ENCODE measurements at places on chromosomes 2 and 18.

GRCh38 chr2:106572541-106573450 lies 85.6 kb downstream of the CD8B2 start:
- no peak for DNase-seq

GRCh38 chr2:192208848-192209247 lies 14.1 kb upstream of the TMEFF2 start:
- no peak for DNase-seq

- DNase-seq, result no peak
Measured at GRCh38 chr2:72669121-72669520, 156.7 kb downstream of the EXOC6B start.

- DNase-seq, result no peak
Measured at GRCh38 chr2:134675314-134675713, 43.5 kb downstream of the TMEM163 start.

GRCh38 chr2:86036669-86037138 lies 69.0 kb downstream of the POLR1A start:
- DNase-seq, result no peak

DNA sequence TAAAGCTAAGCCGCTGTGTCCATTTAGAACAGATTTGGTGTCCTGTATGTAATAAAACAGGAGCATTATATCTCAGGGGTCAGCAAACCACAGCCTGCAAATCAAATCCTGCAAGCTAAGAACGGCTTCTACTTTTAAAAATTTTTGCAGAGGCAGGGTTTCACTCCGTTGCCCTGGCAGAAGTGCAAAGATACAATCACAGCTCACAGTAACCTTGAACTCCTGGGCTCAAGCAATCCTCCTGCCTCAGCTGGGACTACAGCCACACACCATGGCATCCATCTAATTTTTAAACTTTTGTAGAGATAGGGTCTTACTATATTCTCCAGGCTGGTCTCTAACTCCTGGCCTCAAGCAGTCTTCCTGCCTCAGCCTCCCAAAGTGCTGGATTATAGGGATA lies 28.6 kb upstream of the NPC1 start:
- no peak for DNase-seq

- no peak for DNase-seq
Measured at GRCh38 chr2:98532756-98533155, 75.6 kb downstream of the COA5 start.

DNA sequence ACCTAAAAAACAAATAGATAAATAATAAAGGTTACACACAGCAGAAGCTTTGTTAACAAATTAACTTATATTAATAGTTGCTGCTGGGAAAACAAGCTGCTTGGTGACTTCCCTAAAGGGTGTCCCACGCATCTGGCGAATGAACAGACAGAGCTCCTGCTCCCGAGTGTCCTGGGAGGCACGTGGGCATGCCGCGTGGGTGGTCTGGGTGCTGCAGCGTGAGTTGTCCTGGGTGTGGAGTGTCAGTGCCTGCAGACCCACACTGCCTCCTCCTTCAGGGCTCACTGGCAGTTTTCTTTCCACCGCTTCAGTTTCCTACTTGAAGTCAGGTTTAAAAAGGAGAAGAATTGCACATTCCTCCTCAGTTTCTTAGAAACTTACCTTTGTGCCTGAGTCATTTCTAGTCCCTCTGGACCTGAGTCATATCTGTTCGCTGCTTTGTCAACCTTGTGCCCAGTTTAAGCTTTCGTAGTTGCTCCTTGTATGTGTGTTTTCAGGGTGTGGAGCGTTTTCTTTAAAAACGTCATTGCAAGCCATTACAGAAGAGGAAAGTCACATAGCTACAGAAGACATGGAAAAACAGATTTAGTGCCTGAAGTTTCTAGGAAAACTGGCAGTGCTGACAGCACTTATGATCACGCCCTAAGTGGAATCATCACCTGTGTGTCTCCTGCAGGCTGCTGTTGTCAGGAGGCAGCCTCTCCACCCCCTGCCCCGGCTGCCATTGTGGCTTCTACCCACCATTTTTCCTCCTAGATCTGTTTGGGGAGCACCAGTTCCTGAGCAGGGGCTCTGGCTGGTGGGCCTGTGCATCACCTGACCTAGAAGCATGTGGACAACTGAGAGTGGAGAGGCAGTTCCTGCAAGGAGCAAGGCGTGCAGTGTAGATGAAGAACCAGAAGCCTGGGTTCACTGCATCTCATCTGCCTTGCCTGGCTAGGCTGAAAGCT lies 24.5 kb downstream of the IMPA2 start:
- no peak for DNase-seq

DNA sequence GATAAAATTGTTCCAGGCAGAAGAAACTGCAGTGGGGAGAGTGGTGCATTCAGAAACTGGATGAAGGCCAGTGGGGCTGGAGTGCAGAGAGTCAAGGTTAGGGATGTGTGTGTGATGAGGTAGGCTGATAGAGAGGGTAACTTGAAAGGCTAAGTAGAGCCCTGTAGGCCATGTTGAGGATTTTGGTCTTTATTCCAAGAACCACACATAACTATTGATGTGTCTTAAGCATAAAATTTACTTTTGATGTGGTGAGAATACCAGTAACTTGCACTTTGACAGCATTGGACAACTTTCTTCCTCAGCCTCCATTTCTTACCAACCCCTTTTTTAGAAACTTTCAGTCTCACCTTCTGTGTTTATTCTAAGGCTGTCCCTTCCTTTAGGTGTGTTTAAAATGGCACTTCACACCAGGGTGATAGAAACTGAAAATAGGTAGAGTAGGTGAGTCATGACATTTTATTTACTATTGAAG lies 22.6 kb downstream of the MTX2 start:
- no peak for DNase-seq

DNA sequence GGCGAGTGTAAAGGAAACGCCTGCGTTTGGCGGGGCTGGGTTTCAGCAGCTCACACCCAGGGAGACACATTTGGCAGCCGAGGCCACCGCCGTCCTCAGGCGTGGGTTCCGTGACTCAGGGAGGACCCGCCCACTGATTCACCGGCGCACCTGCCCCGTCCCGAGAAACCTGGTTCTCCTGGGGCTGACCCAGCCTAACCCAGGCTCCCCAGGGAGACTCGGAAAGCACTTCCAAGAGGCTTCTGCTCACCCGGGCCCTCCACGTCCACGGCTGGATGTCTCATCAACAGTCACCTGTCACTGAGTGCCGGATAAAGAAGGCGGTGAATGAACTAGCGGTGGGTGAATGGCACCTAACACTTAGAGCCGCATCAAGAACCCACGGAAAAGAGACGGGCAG lies 126.4 kb upstream of the CTDP1 start:
- no peak for DNase-seq

DNA sequence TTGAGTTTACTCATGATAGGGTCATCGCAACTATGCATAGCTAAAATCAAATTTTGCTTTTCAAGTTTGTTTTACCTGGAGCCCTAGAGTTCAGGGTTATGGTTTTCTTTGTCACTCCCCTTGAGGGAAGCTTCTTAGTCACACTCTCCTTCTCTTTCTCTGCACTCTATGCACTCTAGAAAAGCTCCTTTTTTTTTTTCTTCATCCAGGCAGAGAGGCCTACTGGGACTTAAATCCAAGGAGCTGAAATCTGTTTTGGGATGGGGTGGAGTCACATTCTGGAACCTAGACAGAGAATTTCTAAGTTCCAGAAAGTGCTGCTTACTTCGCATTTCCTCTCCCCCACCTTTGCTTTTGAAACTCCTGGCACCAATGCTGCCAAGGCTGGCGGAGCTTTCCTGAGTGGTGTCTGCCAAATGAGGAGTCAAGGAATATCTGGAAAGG lies 19.1 kb upstream of the IL18R1 start:
- no peak for DNase-seq

- DNase-seq, result no peak
Measured at GRCh38 chr2:165544897-165545296, 75.4 kb downstream of the CSRNP3 start.

DNA sequence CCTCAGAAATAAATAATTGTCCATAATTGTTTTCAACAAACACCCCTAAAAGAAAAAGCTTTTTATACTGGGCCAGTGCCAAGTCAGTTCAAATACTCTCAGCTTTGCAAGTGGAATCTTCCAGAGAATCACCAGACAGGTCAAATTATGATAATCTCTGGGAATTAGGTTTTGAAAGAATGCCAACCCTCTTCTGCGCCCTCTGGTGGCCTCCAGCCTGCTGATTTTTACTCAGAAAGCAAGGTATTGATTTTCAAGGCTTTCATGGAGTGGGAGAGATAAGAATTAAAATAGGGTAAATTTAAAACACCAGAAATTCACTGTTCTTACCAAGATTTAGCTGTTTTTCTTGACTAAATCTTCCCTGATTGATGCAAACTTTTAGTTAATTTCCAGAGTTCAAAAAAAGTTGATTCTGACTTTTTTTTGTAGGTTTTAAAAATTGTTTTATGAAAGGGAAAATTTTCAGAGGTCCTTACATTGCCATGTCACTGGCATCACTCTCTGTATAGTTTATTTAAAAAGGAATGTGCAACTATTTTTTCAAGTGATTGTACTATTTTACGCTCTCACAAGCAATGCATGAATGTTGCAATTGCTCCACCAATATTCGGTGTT lies 282.9 kb upstream of the TNP1 start:
- no peak for DNase-seq

DNA sequence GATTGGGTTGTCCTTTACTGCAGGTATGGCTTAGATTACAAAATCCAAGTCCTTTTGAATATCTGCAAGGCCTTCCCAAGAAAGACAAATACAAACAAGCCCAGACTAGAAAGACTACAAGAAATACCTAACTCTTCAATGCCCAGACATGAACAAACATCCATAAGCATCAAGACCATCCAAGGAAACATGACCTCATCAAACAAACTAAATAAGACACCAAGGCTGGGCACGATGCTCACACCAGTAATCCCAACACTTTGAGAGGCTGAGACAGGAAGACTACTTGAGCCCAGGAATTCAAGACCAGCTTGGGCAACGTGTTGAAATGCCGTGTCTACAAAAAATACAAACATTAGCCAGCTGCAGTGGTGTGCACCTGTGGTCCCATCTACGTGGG lies 31.7 kb downstream of the MAP4K3 start:
- DNase-seq, result no peak

DNA sequence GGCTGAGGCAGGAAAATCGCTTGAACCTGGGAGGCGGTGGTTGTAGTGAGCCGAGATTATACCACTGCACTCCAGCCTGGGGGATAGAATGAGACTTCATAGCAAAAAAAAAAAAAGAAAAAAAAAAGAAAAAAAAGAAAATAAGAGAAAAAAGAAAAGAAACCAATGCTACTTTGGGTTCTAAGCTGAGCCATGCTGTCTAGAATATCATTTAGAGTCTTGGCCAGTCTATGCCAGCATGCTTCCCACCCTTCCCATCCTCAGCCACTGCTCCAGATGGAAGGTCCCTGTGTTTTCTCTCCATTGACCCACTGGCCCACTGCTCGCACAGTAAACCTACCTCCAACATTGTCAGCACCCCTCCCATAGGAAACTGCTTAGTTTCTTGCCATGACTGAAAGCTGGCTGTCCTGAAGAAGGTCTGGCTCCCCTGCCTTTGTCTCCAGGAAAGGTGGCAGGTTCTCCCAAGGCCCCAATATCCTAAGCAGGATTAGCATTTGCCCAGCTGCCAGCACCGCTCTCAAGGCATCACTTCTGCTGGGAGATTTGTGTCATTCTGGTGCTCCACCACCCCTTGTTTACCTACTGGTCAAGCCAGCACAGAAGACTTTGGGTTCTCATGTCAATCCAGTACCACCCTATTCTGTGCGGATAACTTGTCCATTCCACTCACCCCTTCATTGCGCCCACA lies 47.3 kb upstream of the PAPOLG start:
- no peak for DNase-seq

GRCh38 chr2:207833251-207833751 lies 63.6 kb upstream of the FZD5 start:
- DNase-seq, result no peak
